ENCODE measurements at places on chromosomes 7 and 10. TPM values are rescaled to one million over a fixed set of nuclear protein-coding genes. Genes with fewer than 3 reads are reported as not detected.

The FGFBP3 gene
- 0.54 TPM for polyA plus RNA-seq

The NKX6-2 gene
- not detected for polyA plus RNA-seq

The TBX20 gene
- polyA plus RNA-seq: not detected

The COBL gene
- 34.2 TPM for polyA plus RNA-seq

The SNCG gene
- polyA plus RNA-seq: 2.6 TPM

The TRIM50 gene
- 0.27 TPM for polyA plus RNA-seq

The ARHGEF5 gene
- 15.6 TPM for polyA plus RNA-seq

The MNX1 gene
- 7.6 TPM for polyA plus RNA-seq

DNA sequence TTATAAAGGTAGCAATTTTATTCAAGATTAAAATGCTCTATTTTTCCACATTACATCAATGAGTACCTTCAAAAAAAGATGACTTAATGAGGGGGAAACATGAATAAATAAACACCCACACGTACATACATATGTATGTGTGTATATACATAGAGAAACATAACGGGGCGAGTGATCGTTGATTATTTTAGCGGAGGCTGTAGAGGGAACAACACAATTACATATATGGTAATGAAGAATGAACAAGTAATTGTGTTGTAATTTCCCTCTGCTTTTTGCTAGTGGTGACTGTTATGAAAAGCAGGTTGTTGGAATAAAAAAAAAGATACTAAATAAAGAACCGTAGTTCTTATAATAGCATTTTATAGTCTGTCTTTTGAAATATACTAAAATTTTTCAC lies 63.2 kb downstream of the CACNB2 start:
- DNase-seq: no peak
- H3K36me3 ChIP-seq: no peaks in the 10 kb centered on the region
- no peak overlapping the region for H3K27ac ChIP-seq
- H3K4me1 ChIP-seq: no peaks in the 10 kb centered on the region

DNA sequence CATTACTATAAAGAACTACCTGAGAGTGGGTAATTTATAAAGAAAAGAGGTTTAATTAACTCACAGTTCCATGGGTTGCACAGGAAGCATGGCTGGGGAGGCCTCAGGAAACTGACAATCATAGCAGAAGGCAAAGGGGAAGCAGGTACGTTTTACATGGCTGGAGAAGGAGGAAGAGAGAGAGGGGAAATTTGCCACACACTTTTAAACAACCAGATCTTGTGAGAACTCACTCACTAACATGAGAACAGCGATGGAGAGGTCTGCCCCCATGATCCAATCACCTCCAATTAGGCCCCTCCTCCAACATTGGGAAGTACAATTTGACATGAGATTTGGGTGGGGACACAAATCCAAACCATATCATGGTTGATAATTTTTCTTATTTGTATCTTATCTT lies 51.8 kb upstream of the PPP1R9A start:
- no peak overlapping the region for H3K4me3 ChIP-seq
- H3K4me1 ChIP-seq: no peaks in the 10 kb centered on the region
- no peak overlapping the region for H3K27ac ChIP-seq
- no peaks in the 10 kb centered on the region for H3K27me3 ChIP-seq
- no peaks in the 10 kb centered on the region for H3K36me3 ChIP-seq

DNA sequence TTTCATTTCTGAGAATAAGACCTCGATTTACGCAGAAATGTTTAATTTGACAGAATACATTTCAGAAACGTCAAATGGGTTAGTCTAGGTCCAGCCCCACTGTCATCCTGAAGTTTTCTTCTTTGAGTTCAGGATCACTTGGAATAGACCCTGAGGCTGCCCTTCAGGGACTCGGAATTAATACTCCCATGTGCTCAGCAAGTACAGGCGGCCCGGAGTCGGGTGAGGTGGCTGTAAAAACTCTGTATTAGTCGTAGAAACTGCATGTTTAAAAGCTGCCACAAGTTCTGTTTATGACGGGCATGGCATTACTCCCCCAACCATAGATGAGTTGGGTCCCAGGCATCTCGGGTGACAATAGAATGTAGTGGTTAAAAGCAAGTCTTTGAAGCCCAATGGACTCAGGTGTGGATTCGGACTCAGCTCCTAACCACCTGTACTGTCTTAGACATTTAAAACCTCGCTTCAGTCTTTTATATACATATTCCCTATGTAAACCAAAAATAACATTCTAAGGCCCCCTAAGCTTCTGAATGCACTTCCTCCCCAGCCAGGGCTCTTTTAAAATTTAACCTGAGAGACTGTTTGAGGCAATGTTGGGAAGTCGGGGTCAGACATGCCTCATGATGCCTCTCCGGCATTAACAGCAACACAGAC lies 216.3 kb downstream of the ADARB2 start:
- no peaks in the 10 kb centered on the region for H3K27me3 ChIP-seq
- no peak for DNase-seq
- H3K4me1 ChIP-seq: no peaks in the 10 kb centered on the region
- no peak overlapping the region for H3K27ac ChIP-seq
- H3K36me3 ChIP-seq: no peaks in the 10 kb centered on the region

DNA sequence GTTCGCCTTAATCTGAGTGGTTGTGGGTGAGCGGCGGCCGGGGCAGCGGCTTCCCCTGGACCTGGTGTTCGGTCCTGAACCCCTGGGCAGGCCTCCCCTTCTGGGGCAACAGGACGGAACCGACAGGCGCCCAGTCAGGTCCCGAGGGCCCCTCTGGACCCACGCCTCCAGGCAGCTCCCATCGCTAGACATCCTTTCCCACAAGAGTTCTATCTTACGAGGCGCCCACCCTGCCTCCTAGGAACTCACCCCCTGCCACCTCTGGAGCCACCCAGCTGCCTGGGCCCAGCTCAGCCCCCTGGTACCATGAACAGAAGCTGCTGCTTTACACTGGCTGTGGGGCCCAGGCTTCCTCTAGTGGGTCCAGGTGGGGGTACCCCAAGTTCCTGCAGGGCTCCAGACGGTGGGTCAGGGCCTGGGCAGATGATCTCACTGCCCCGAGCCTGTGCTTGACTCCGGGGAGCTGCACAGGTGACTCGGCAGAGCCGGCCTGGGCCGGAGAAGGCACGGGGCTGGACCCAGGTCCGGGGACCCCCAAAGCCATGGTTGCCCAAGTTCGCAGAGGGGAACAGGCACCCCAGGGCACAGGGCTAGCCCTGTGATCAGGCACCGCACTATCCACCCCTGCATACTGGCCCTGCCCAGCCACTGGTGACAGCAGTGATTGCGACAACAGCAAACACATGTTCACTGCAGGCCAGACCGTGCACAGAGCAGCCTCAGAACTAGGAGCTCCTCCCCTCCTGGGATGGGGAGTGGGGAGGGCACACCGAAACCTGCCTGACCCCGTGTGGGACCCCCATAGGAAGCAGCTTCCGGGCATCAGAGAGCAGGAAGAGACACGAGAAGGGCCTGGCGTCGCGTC lies 180.3 kb downstream of the ELFN1 start:
- peaks cover 13% of the 10 kb centered on the region for H3K4me1 ChIP-seq
- H3K27me3 ChIP-seq: no peaks in the 10 kb centered on the region
- peaks cover 7% of the 10 kb centered on the region for H3K36me3 ChIP-seq
- no peak overlapping the region for H3K4me3 ChIP-seq
- no peak overlapping the region for H3K27ac ChIP-seq
- DNase-seq: no peak

DNA sequence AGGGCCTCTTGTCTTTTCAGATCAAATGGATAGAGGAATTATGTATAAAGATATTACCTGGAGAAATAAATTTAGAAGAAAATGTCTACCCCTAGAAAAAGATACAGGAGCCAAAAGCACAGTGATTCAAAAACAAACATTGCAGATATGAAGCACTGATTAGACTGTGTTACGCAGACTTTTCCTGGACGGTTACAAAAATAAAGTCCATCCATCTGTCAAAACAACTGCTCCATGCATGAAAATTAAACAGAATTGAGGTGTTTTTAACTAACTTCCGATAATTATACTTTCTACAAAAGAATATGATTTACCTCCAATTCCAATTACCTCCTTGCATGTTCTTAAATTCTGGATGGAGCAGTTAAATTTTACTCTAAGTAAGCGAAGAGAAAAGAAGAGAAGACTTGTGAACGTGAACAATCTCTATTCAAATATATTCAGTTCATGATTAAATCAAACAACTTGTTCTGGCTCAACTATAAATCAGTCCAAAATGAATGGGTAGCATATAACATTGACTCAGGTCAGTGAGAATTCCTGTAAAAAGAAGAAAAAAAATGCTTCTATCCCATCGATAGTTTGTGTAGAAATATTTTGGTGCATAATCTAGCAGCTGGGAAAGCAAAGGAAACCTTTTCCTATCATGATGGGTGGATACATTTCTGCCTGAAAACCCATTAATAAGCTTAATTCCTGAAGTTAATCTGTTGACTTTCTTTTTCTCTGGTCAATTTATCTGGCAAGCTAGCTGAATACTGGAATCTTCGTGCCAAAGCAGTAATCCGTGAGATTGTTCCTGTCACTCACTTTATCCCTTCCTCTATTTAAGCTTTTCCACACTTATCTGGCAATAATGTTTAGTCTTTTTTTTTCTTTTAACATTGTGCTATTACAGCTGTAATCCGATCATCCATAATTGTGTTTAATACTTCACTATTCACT lies 80.4 kb downstream of the SEMA3A start:
- no peak overlapping the region for H3K27ac ChIP-seq
- H3K36me3 ChIP-seq: no peaks in the 10 kb centered on the region
- no peaks in the 10 kb centered on the region for H3K27me3 ChIP-seq
- no peak overlapping the region for H3K4me3 ChIP-seq

DNA sequence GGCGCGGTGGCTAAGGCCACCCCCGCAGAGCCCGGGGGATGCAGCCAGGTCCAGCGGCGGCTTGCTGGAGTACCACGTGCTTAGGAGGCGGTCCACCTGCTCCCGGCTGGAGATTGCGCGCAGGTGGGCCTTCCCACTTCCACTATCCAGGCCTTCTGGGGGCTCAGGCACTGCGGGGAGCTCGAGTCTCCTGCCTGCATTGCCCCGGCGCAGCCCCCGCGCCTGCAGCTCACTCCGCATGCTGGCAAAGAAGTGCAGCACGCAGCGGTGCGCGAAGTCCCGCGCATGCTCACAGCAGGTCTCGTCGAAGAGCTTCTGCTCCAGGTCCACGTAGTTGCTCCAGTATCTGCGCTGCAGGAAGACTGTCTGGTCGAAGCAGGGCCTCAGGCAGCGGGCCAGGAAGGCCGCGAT lies 5.8 kb downstream of the CALHM3 start:
- H3K4me1 ChIP-seq: no peaks in the 10 kb centered on the region
- H3K36me3 ChIP-seq: no peaks in the 10 kb centered on the region
- no peak overlapping the region for H3K4me3 ChIP-seq
- peak; percentile 16 for DNase-seq
- no peaks in the 10 kb centered on the region for H3K27me3 ChIP-seq
- H3K27ac ChIP-seq: no peak overlapping the region

Measured in small intestine (tissue), 16 donors.